ENCODE measurements at places on chromosomes 11 and 22.

GRCh38 chr22:47801541-47802245 lies 1039.2 kb downstream of the TBC1D22A start:
- DNase-seq: no peak

- DNase-seq: no peak
Measured at GRCh38 chr22:19619144-19620009, 94.9 kb upstream of the SEPTIN5 start.

- no peak for DNase-seq
Measured at GRCh38 chr22:48284671-48285070, 1522.2 kb downstream of the TBC1D22A start.

DNA sequence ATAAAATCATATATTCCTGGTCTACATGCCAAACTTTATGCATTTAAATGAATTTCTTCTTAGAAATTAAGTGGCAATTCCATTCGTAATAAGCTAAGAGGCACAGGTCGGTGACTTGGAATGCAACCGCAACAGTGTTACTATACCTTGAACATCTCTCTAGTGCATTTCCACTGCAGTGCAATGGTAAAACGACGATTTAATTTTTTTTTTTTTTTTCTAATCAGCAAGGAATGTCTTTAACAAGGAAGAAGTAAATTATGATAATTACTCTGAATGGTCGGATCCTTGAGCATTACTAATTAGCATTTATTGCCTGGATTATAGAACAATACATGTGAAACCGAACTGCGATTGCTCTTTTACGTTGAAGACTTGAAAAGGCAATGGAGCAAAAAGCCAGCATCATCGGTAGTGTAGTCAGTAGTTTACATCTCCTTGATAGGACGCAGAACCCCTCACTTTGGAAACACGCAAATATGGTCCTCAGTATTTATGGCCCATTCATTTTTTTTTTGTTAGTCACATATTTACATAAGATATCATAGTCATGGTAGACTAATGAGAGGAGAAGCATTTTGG lies 20.2 kb downstream of the BLID start:
- no peak for DNase-seq

DNA sequence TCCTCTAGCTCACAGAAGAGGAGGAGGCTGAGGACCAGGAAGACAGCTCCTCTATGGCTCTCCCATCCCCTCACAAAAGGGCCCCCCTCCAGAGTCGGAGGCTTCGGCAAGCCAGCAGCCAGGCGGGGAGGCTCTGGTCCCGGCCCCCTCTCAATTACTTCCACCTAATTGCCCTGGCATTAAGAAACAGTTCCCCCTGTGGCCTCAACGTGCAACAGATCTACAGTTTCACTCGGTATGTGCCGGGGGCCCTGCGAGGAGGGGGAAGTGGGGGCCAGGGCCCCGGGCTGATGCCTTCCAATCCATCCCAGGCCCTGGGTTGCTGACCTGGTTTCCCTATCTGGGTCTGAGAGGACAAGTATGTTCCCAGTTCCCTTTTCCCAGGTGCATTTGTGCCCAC lies 7.9 kb downstream of the FOXR1 start:
- no peak for DNase-seq

- no peak for DNase-seq
Measured at GRCh38 chr11:34792814-34793258, 123.3 kb downstream of the APIP start.

DNA sequence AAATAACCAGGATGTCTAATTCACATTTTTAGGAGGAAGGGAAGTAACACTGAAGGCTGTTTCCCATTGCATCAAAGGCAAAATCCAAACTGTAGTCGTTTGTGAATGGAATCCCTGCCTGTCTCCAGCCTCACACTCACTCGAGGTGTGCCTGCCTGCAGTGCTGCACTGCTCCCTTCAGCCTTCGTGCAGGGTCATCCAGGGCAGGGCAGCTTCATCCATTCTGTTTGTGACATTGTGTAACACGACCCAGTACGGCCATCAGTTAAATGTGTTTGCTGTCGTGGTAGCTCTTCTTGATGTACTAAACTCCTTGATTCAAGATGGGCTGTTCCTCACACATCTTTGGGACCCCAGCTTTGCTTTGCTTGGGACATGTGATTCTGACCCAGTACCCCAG lies 34.3 kb downstream of the LDLRAD3 start:
- DNase-seq: no peak

GRCh38 chr11:90133560-90134477 lies 644 bp upstream of the NAALAD2 start:
- no peak for DNase-seq

- DNase-seq: no peak
Measured at GRCh38 chr11:106156290-106156937, 79.0 kb downstream of the AASDHPPT start.
